ENCODE measurements at places on chromosomes 12 and 14. TPM values are rescaled to one million over a fixed set of nuclear protein-coding genes. Genes with fewer than 3 reads are reported as not detected.

The RNASE7 gene
- not detected for polyA plus RNA-seq

The PRIMA1 gene
- polyA plus RNA-seq = 0.17 TPM

The REC8 gene
- polyA plus RNA-seq = 4.2 TPM

The TMEM63C gene
- polyA plus RNA-seq = 0.91 TPM

The IL26 gene
- not detected for polyA plus RNA-seq

The CLEC6A gene
- polyA plus RNA-seq = not detected

The APOF gene
- polyA plus RNA-seq = not detected
